ENCODE measurements at places on chromosomes 1 and 21.
A peak's percentile ranks its signal among the peaks of the same experiment; 100 is the strongest.

DNA sequence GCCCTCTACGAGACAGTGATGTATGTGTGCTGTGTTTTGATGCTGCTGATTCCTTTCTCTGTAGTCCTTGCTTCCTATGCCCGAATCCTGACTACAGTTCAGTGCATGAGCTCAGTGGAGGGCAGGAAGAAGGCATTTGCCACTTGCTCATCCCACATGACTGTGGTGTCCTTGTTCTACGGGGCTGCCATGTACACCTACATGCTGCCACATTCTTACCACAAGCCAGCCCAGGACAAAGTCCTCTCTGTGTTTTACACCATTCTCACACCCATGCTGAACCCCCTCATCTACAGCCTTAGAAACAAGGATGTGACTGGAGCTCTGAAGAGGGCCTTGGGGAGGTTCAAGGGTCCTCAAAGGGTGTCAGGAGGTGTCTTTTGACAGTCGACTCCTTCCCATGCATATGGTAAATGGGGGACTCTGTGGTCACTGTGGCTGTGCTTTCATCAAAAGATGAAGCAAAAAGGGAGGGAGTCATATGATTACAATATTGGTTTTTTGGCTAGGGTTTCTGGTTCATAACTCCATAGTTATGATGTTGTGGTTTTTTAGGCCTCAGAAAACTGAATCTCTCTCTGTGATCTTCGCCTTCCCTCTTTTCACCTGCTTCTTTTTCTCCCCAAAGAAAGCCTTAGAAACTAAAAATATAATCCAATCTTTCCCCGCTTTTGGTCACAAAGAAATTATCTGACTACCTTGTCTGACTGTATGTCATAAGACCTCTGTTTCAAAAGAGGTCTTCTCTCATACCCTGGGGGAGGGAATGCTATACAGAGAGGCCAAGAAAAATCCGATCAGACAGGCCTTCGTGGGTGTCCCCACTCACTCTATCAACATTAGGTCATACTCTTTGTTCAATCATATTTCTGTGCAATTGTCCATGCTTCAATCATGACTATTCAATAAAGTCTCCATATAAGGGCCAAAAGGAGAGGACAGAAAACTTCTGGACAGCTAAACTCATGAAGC is 4.2 kb downstream of the OR2T1 start:
- DNase-seq: no peak

GRCh38 chr1:22024485-22025367 is 23.3 kb downstream of the CELA3A start:
- peak; percentile 67 for DNase-seq

DNA sequence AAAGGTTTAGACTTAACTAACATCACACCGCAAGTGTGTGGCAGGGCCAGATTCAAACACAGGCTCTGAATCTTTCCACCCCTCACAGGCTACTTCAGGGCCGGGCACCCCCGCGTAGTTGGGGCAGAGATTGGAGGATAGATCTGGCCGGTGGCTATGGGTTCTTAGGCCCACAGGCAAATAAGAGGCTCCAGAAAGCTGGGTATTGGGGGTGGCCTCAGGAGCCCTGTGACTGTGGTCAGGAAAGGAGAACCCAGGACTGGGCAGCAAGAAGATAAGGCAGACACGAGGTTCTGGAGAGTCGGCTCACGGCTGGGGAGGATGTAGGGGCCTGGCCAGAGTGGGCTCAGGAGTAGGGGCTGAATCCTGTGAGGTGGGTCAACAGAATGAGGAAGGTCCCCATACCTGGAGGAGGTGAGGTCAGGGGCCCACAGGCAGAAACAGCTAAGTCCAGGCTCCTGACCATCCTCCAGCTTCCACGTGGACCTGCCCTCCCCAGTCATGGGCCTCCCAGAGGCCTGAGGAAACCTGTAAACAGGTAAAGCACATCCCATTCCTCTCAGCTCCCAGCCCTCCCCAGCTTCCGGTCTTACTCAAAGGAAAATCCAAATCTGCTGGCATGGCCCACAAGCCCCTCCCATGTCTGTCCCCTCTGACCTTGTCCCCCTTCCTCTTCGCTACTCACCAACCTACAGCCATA is 306.2 kb downstream of the MATN1 start:
- no peak for DNase-seq

GRCh38 chr21:29313662-29314408 is 15.1 kb downstream of the BACH1 start:
- no peak for DNase-seq

- peak; percentile 39 for DNase-seq
Measured at GRCh38 chr1:244603498-244603897, 49.4 kb upstream of the DESI2 start.

DNA sequence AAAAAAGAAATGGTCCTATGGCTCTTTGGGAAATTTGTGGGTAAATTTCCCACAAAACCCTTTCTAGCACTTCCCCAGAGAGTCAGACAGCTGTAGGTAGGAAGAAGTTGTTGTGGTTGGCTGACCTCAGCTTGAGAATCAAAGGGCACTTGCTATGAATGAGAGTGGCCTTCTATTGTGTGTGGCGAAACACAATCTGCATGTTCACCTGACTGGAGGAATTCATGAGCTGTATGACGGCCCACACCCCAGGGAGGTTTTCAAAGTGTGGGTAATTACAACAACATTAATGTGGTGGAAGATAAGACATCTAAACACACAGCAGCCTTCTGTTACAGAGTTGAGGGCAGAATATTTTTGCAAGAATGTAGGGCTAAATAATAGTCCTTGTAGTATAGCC is 38.8 kb downstream of the NGF start:
- DNase-seq: no peak

- peak; percentile 8 for DNase-seq
Measured at GRCh38 chr1:156816561-156817328, at the start of gene SH2D2A. TSS of gene SH2D2A (minus strand) at chr1:156816848. CDS start at chr1:156816708, 140 bp downstream.

GRCh38 chr1:222867316-222867715 is 52.5 kb downstream of the DISP1 start:
- no peak for DNase-seq

- no peak for DNase-seq
Measured at GRCh38 chr1:94068999-94069918, 51.7 kb downstream of the ABCA4 start.

GRCh38 chr21:29748391-29749167 is 191.2 kb downstream of the GRIK1 start:
- no peak for DNase-seq

DNA sequence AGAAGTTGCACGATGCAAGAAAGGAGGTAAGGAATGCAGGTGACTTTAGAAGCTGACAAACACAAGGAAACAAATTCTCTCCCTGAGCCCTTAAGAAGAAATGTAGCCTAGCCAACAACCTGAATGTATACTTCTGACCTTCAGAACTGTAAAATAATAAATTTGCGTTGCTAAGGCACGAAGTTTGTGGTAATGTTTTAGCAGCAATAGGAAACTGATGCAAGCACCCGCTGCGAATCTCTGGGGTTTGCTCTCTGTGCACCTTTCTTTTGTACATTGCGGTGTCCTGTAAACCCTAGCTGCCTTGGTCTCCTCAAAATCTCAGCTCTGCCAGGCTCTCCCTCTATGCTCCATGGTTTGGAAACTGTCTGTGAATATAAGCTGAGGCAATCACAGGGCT is 15.1 kb downstream of the CD53 start:
- DNase-seq: no peak

DNA sequence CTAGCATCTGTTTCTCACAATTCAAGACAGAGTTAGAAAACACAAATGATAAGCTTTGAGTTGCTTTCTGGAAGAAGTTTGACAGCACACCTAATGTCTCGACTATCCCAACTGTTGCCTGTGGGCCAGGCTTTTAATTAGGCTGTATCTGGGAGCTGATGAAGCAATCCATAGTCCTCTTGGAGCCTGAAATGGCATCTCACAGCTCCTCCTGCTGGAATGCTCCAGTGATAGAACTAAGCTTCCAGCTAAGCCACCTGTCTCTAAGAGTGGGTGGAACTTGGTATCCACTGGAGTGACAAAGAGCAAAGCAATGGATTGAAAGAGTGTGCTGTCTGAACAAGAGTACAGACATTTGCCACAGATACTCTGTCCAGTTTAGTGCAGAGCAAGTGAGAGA is 605.3 kb upstream of the NR5A2 start:
- DNase-seq: peak; percentile 50

- DNase-seq: no peak
Measured at GRCh38 chr1:245041058-245041698, 113.6 kb upstream of the KIF26B start.

GRCh38 chr1:118483245-118484006 is 298.4 kb upstream of the SPAG17 start:
- DNase-seq: no peak

- peak; percentile 72 for DNase-seq
Measured at GRCh38 chr1:54413295-54413694, 7.1 kb upstream of the SSBP3 start.

- DNase-seq: no peak
Measured at GRCh38 chr21:46036696-46037330, 55.2 kb downstream of the COL6A1 start.

GRCh38 chr1:230787471-230787870 is 40.3 kb downstream of the CAPN9 start:
- DNase-seq: no peak

DNA sequence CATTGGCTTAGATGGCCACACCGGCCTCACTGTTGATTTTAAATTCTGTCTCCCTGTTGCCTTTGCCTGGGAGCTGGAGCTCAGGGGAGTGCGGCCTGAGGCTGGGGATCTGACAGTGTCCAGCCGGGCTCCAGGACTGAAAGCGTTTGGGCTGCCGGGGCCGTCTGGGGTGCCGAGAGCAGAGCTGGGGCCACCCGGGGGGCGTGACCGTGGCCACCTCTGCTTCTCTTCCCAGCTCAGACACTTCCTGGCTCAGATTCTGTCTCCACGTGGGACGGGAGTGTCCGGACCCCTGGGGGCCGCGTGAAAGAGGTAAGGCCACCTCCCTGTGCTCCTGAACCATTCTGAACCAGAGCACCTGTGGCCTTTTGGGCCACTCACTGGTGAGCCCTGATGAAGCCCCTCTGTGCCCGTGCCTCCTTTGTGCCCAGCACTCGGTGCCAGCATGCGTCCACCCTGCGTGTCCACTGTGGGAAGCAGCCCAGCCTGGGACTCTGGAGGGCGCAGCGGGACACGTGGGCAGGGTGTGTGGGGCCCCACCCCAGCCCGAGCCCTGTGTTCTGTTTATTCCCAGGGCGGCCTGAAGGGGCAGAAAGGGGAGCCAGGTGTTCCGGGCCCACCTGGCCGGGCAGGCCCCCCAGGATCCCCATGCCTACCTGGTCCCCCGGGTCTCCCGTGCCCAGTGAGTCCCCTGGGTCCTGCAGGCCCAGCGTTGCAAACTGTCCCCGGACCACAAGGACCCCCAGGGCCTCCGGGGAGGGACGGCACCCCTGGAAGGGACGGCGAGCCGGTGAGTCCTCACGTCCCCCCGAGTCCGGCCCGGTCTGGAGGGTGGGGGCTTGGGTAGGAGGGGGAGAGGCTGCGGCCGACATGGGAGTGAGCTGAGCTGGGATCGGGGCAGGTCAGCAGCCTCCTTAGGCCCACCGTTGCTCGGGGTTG is 64.8 kb downstream of the SLC19A1 start:
- DNase-seq: no peak

GRCh38 chr1:79264285-79264684 is 257.8 kb upstream of the ADGRL4 start:
- DNase-seq: no peak

DNA sequence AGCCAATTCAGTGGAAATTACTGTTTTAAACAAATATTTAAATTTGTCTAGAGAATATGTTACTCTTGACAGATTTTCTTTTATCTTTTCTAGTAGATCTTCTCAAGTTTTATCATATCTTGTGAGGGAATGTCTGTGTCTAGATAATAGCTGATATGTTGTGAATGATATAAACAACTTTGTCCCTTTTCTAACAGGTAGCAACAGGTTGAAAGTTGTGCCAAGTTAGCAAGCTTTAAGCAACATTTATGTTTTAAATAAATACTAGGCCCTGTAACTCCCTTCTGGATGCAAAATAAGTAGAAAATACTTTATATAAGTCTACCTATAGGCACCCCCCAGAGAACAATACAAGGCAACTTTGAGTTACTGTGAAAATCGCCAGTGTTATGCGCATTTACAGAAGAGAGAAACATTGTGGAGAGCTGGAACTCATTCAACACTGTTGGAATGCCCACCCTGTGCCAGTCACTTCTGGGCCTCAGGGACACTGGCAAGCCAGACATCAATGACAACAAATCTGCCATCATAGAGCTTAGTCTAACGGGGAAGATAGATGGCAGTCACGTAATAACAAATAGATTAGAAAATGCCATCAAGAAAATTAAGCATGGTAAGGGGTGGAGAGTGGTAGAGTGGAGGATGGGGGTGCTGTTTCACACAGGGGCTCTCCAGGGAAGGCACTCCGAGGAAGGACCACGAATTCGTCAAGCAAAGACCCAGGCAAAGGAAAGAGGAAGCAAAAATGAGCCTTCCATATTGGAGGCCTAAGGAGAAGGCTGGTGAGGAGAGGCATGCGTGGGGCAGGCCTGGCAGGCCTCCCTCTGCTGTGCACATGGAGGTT is 4.4 kb downstream of the MAP3K21 start:
- no peak for DNase-seq

DNA sequence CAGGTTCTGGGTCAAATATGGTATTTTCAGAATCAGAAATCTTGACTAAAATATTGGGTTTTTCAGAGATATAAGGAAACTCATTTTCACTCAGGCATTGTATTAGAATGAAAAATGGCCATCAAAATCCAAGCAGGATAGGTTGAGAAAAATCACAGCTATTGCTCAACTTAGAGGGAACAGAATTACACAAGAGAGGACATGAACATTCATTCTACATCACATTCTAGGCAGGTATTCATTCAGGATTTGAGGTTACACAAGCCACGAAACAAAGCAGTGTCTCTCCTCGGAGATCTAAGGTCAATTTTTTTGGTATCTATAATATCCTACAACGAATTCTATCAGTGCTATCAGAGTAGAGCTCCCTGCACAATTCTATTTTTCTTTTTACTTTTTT is 163.6 kb upstream of the HP1BP3 start:
- DNase-seq: no peak

DNA sequence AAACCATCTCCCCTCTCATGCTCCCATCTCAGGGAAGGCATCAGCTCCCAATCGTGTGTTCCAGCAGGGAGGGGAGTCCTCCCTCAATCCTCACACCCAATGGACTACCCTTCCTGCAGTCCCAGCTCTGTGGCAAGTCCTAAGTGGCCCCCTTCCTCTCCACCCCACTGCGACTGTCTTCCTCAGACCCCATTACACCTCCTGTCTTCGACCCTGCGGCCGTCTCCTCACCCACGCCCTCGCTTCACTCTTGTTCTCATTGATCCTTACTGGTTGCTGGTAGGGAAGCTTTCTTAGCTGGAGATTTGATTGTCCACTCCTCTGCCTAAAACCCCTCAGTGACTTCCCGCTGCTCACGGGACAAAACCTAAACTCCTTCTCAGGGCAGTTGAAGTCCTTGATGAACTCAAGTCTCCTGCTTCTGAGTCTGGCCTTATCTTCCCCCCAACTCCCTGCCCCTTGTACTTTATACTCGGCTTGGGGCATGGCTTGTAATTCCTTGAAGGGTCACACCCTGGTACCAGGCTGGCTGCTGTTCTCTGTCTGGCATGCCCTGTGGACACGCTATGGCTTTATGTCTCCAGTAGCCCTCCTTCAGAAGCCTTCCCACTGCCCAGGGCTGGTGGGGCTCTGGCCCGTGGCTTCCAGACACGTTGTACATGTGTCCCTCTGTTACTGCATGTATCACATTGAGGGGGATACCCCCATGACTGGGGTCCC is 2.3 kb upstream of the EPS8L3 start:
- DNase-seq: no peak

All from AG10803 (cell line).